ENCODE measurements at places on chromosomes 11 and 22. TPM values are rescaled to one million over a fixed set of nuclear protein-coding genes. Genes with fewer than 3 reads are reported as not detected.

DNA sequence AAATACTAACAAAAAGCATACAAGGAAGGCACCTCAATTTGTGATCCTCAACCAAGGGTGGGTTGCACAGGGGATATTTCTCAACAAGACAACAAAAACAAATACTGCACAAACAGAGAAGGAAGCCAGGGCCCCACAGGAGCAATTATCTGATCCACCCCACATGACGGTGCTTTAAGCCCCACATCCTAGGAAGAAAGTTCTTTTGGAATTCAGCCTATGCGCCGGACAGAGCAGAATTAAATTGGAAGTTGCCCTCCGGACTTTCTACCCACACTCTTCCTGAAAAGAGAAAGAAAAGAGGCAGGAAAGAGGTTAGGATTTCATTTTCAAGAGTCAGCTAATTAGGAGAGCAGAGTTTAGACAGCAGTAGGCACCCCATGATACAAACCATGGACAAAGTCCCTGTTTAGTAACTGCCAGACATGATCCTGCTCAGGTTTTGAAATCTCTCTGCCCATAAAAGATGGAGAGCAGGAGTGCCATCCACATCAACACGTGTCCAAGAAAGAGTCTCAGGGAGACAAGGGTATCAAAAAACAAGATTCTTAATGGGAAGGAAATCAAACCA lies 40.6 kb downstream of the OSBP start:
- no peaks in the 10 kb centered on the region for H3K27me3 ChIP-seq
- no peak overlapping the region for H3K27ac ChIP-seq
- no peak for DNase-seq
- H3K36me3 ChIP-seq, result peaks cover 40% of the 10 kb centered on the region
- H3K4me1 ChIP-seq, result peaks cover 24% of the 10 kb centered on the region
- H3K4me3 ChIP-seq, result no peak overlapping the region

GRCh38 chr11:79152511-79152910 lies 288.3 kb downstream of the TENM4 start:
- no peak for DNase-seq
- no peak overlapping the region for H3K4me3 ChIP-seq
- H3K27ac ChIP-seq, result no peak overlapping the region
- no peaks in the 10 kb centered on the region for H3K36me3 ChIP-seq
- H3K27me3 ChIP-seq, result no peaks in the 10 kb centered on the region

DNA sequence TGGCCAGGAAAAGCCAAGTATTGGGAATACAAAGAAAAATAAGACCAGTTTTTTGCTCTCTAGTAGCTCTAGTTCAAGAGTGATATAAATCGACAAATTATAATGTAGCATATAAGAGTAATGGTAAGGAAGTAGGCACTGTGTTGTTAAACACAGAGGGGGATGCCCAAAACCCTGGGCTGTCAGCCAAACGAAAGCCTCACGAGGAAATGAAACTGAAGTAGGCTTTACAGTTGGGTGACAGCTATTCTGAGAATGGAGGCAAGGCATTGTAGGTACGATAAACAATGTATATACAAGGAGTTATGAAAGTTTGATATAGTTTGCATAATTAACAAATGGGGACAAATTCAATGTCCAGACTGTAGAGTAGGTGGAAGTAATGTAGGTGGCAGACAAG lies 176.4 kb downstream of the FAM181B start:
- H3K36me3 ChIP-seq, result no peaks in the 10 kb centered on the region
- H3K27ac ChIP-seq, result no peak overlapping the region
- DNase-seq, result no peak
- no peaks in the 10 kb centered on the region for H3K4me1 ChIP-seq
- H3K27me3 ChIP-seq, result no peaks in the 10 kb centered on the region

- no peak for DNase-seq
- peaks cover 22% of the 10 kb centered on the region for H3K27me3 ChIP-seq
- H3K4me3 ChIP-seq, result no peak overlapping the region
- H3K36me3 ChIP-seq, result no peaks in the 10 kb centered on the region
- no peak overlapping the region for H3K27ac ChIP-seq
These were observed 33.3 kb upstream of the CACNG2 start for GRCh38 chr22:36736701-36737320.

- H3K4me1 ChIP-seq, result peaks cover 55% of the 10 kb centered on the region
- no peak overlapping the region for H3K4me3 ChIP-seq
These were observed 23.2 kb downstream of the NEAT1 start for GRCh38 chr11:65445604-65446445.

DNA sequence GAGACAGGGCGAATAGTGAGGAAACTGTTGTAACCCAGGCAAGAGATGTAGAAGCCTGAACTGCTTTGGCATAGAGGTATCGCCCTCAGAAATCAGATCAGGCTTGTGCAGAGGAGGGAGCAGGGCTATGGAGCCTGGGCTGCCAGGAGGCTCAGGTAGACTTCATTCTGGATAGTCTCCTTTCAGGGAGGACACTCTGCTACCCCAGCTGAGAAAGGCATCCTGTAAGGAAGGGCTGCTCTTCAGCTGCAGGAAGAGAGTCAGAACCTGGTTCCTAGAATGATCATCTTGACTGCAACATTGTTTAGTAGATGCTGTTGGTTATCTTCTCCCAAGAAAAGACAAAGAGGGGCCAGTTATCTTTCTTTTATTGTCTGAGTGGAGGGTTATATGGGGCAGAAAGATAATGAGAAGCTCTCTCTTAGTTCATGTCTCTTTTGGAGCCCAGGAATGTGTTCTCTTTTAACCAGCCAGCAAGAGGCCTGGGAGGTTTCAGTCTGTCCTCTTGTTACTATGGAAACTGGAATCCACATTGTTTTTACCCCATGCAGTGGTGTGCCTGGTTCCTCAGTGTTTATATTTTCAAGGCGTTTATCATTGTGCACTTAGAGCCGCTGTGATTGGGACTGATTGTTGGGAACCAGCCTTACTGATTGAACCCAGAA lies 95.7 kb downstream of the STIM1 start:
- H3K4me1 ChIP-seq, result peaks cover 18% of the 10 kb centered on the region
- H3K27me3 ChIP-seq, result no peaks in the 10 kb centered on the region
- no peak overlapping the region for H3K27ac ChIP-seq
- peak; percentile 37 for DNase-seq

DNA sequence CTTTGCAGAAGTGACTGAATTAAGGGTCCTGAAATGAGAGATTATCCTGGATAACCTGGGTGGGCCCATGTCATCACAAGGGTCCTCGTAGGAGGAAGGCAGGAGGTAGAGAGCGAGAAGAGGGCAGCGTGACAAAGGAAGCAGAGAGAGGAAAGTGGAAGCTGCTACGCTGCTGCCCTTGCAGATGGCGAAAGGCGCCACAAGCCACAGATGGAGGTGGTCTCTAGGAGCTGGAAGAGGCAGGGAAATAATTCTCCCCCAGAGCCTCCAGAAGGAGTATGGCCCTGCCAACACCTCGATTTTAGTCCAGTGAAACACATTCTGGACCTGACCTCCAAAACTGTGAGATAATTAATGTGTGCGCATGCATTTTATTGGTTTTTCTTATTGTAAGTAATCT lies 13.4 kb downstream of the TMEM184B start:
- H3K27me3 ChIP-seq, result no peaks in the 10 kb centered on the region
- H3K27ac ChIP-seq, result no peak overlapping the region
- H3K4me3 ChIP-seq, result no peak overlapping the region
- DNase-seq, result no peak
- H3K36me3 ChIP-seq, result no peaks in the 10 kb centered on the region

DNA sequence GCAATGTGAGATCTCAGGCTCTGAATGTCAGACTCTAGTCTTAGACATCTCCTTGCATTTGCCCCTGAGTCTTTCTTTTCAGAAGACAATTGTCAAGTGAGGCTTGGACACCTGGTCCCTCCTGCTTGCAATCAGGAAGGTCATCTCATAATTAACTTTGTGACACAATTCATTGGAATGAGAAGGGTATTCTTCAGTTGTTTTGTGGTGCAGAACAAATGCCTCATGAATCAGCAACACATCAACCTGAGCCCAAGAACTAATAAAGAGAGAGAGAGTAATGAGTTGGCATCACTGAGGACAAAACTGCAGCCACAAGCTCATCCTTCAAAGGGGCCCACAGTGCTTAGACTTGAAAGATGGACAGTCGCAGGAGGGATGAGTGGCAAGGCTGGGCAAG lies 375.8 kb downstream of the INSC start:
- no peaks in the 10 kb centered on the region for H3K4me1 ChIP-seq
- no peak overlapping the region for H3K27ac ChIP-seq
- no peaks in the 10 kb centered on the region for H3K36me3 ChIP-seq

GRCh38 chr11:69292221-69292648 lies 1.7 kb upstream of the MYEOV start:
- H3K27me3 ChIP-seq, result no peaks in the 10 kb centered on the region
- H3K36me3 ChIP-seq, result no peaks in the 10 kb centered on the region
- peaks cover 11% of the 10 kb centered on the region for H3K4me1 ChIP-seq
- H3K4me3 ChIP-seq, result no peak overlapping the region

DNA sequence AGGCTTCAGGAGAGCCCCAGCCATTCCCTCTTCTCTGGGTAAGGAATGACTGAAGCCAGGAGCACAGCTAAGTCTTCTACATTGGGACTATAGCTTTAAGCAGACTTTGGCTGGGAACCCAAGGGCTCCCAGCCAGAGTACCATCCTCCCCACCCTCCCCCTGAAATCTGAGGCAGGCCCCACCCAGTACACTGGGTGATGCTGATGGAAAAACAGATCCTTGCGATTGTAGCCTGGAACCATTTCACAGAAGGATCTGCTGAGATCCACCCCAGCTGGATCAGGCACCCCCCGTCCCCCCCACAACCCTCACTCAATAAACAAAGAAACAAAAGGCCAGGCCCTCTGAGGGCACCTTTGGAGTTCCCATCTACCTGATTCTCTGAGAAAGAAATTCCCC lies 39.8 kb downstream of the IL18BP start:
- DNase-seq, result peak; percentile 86
- peak overlapping the region; percentile 95 for H3K4me3 ChIP-seq
- H3K27me3 ChIP-seq, result no peaks in the 10 kb centered on the region
- H3K4me1 ChIP-seq, result peaks cover 40% of the 10 kb centered on the region
- H3K27ac ChIP-seq, result peak overlapping the region; percentile 99

GRCh38 chr22:49760630-49761571 lies 66.8 kb downstream of the BRD1 start:
- no peaks in the 10 kb centered on the region for H3K36me3 ChIP-seq
- no peaks in the 10 kb centered on the region for H3K4me1 ChIP-seq

DNA sequence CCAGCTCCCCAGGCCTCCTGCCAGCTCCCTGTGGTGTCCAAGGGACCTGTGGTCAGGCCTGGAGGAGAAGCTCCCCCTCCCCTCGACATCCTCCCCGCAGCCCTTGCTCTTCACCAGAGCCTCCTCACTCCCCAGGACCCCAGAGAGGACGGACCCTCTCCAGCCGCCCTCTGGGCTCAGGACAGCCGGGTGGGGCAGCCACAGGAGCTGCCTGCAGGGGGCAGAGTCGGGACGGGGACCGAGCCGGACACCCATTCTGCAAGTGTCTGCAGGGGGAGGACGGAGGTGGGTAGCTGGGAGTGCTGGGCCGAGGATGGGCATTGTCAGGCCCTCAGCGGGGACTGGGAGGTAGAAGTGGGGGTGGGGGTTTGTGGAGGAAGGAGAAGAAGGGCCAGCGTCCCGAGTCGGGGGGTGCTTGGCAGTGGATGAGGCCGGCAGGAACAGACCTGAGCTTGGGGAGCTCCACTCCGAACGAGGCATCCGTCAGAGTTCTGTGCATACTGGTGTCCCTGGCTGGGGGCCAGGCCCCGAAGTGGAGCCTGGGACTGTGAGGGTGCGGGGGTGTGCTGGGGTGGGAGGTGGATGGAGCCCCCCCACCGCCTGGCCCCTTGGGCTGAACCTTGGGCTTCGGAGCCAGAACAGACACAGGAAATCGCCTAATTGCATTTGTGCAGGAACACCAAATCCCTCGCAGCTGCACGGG lies 15.2 kb downstream of the PRR33 start:
- peaks cover under 1% of the 10 kb centered on the region for H3K27me3 ChIP-seq
- DNase-seq, result peak; percentile 57
- H3K27ac ChIP-seq, result no peak overlapping the region
- H3K4me3 ChIP-seq, result no peak overlapping the region
- no peaks in the 10 kb centered on the region for H3K4me1 ChIP-seq

DNA sequence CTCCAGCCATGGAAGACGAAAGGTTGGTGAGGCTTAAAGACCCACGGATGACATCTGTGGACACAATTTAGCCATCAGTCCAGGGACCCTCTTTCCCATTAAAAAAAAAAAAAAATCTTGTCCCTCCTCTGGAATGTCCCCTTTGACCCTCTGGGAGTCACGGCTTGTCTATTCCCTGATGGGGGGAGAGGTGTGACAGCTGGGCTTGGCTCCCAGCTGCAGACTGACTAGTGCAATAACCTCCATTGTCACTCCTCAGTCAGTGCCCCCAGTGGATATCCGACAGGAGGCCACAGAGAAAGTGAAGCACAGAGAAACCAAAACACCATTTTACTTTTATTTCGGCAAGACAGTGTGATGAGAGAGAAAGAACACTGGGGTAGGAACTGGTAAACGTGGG lies 2.7 kb upstream of the VSIG2 start:
- H3K4me3 ChIP-seq, result no peak overlapping the region
- peaks cover 7% of the 10 kb centered on the region for H3K4me1 ChIP-seq
- H3K36me3 ChIP-seq, result no peaks in the 10 kb centered on the region

- H3K4me3 ChIP-seq, result no peak overlapping the region
- H3K36me3 ChIP-seq, result no peaks in the 10 kb centered on the region
- H3K4me1 ChIP-seq, result peaks cover 10% of the 10 kb centered on the region
- 0 out of 2 replicates have a peak, but pooled peaks cover 5% of the 10 kb centered on the region for H3K27me3 ChIP-seq
These were observed 40.1 kb upstream of the CXCR5 start for GRCh38 chr11:118843565-118843964.

GRCh38 chr11:60281485-60281884 lies 1.0 kb downstream of the MS4A4A start:
- H3K4me1 ChIP-seq, result no peaks in the 10 kb centered on the region
- H3K27me3 ChIP-seq, result no peaks in the 10 kb centered on the region
- no peak for DNase-seq
- no peak overlapping the region for H3K4me3 ChIP-seq
- H3K36me3 ChIP-seq, result no peaks in the 10 kb centered on the region

DNA sequence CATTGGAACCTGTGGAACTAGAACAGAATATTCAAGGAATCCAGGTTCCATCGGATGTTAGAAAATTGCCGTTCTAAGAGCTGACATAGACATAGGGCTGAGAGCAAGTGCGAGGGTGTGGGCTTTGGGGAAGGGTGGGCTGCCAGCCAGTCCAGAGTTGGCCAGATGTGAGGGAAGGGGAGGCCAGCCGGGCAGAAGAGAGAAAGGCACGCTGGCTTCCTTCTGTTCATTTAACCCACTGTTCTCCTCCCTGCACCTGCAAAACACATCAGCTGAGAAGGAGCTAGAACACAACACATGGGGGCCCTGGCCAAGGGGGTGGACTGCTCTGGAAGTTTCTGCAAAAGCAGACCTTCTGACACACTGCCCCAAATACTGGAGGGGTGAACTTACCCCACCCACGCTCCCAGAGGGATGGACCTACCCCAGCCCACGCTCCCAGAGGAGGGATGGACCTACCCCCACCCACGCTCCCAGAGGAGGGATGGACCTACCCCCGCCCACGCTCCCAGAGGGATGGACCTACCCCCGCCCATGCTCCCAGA lies 98.0 kb downstream of the SHANK2 start:
- no peaks in the 10 kb centered on the region for H3K4me1 ChIP-seq
- no peak for DNase-seq
- H3K27ac ChIP-seq, result no peak overlapping the region
- H3K4me3 ChIP-seq, result no peak overlapping the region
- no peaks in the 10 kb centered on the region for H3K27me3 ChIP-seq

GRCh38 chr11:11735586-11735985 lies 106.2 kb upstream of the USP47 start:
- H3K27ac ChIP-seq, result no peak overlapping the region
- no peak overlapping the region for H3K4me3 ChIP-seq

CATSPERZ gene
- total RNA-seq, result not detected

MAPK12 gene
- total RNA-seq, result 28.7 TPM

RABL2B gene
- 21.6 TPM for total RNA-seq

MPPED2 gene
- total RNA-seq, result not detected

TMPRSS5 gene
- not detected for total RNA-seq
